ENCODE measurements at places on chromosomes 3 and 15. TPM values are rescaled to one million over a fixed set of nuclear protein-coding genes. Genes with fewer than 3 reads are reported as not detected.

GRCh38 chr3:69385123-69385722 is 665 bp downstream of the FRMD4B start:
- no peak for DNase-seq

The HCN4 gene
- 0.04 TPM for total RNA-seq

The SLC2A2 gene
- not detected for total RNA-seq

DNA sequence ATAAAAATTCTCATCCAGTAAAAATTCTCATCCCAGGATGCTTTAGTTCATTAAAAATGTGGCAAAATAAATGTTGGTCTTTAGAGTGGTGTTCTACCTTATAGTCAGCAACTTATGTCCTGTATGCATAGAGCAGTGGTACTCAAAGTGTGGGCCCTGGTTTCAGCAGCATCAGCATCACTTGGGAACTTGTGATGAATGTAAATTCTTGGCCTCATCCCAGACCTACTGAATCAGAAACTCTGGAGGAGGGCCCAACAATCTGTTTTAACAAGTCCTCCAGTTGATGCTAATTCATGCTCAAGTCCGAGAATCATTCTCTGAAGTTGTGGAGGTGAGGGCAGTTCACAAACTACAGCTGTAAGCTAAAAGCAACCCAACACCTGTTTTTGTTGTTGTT is 307.3 kb upstream of the SATB1 start:
- DNase-seq, result no peak

DNA sequence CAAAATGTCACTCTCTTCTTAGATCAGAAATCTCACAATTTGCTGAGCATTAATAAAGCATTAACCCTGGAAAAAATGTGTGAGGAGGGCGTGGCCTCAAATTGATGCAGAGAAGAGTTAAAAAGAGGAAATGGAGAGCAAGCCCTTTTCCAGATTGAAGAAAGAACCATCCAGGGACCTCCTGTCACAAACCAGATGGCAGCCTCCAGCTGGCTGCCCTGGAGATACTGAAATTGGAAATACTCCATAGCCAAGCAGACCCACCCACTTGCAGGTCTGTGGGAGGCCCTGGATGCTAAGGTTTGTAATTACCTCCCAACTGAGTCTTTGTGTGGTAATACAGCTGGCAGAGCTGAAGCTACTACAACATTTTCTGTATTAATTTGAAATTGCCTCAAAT is 214.9 kb downstream of the IL20RB start:
- no peak for DNase-seq

GRCh38 chr3:31002730-31003129 is 108.3 kb upstream of the GADL1 start:
- DNase-seq, result no peak
